Activated naive CD4-positive, alpha-beta T cell treated with anti-CD3 and anti-CD28 coated beads, Interleukin-2, amount 50 U/mL, for 72 hours (primary cell): ENCODE measurements at places on chromosomes 12 and 14. TPM values are rescaled to one million over a fixed set of nuclear protein-coding genes. Genes with fewer than 3 reads are reported as not detected.

SLC7A8 gene
- total RNA-seq = 1.2 TPM

CCDC184 gene
- total RNA-seq = 0.64 TPM

TMPRSS12 gene
- total RNA-seq = not detected

SLC6A15 gene
- total RNA-seq = not detected

SYCP3 gene
- not detected for total RNA-seq

SHMT2 gene
- 360 TPM for total RNA-seq

DEPDC4 gene
- total RNA-seq = 2.4 TPM
